ENCODE measurements at places on chromosomes 7 and 10. TPM values are rescaled to one million over a fixed set of nuclear protein-coding genes. Genes with fewer than 3 reads are reported as not detected.

Gene ZMIZ1
- 21.8 TPM for total RNA-seq

Gene MEOX2
- total RNA-seq: 35.8 TPM

Gene OR2F1
- not detected for total RNA-seq

Gene COL17A1
- 2.3 TPM for total RNA-seq

Gene ATG9B
- total RNA-seq: 0.10 TPM
